ENCODE measurements at places on chromosomes 6 and 20.

DNA sequence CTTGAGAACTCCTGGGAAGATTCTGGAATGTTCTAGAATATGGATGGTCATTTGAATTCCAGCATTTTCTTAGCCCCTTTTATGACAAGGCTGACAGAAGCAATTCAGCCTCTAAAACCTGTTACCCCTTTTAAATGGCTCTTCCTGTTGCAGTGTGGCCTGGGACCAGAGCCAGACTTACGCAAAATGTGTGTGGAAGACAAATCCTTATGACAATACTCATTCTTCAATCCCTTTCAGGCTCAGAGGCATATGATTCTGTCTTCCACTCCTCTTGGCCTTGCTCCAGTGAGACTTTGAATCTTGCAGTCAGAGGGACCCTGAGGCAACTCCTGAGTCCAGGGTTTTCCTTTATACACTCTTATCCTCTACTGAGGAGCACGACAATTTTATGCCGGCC, 287.0 kb downstream of the CLIC5 start:
- DNase-seq, result peak; percentile 24

DNA sequence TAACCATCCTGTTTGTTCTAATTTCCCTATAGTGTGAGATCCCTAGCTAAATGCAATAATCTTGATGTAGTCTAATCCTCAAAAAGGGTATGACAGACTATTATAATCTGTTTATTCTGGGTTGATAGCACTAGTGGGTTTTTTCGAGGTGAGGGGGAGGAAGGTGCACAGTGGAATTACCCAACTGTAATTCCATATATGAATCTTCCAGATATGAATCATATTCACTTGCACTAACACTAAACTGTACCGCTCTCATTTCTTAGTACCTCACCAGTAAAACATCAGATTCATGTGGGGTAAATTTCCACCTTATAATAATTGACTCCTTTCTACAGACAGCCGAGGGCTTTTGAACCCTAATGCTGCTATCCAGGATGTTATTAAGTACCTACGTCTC, 16.5 kb downstream of the NCOA7 start:
- DNase-seq, result no peak

GRCh38 chr6:75937846-75938245, 134.6 kb downstream of the IMPG1 start:
- no peak for DNase-seq

- no peak for DNase-seq
Measured at GRCh38 chr6:81669445-81669844, 83.0 kb downstream of the TENT5A start.

DNA sequence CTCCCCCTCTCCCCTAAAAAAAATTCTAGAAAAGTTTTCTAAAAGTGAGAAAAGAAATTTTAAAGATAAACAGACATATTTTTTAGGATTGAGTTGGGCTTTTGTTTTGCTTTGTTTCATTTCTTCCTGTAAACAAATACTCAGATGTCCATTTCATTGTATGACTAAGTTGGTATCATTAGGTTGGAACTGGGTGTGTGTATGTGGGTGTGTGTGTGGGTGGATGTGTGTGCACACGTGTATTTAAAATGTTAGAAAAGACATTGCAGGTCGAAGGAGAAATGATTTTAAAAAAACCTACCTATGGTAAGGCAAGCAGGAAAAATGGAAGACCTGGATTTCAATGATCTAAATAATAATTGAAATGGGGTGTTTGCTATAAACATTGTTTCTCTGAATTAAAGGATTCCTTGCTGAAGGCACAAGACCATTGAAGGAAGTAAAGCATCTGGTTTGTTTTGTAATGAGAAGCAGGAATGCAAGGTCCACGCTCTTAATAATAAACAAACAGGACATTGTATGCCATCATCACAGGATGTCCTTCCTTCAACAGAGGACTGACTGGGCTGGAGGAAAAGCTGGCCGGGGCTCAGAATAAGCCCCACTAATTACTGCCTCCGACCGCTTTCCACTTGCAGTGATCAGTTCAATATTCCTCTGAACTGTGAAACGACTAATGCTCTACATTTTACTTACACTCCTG, 996 bp upstream of the PRDM1 start:
- DNase-seq, result no peak

- DNase-seq, result no peak
Measured at GRCh38 chr20:19083136-19083621, 129.3 kb upstream of the SLC24A3 start.

- no peak for DNase-seq
Measured at GRCh38 chr6:125866433-125866832, 75.7 kb downstream of the NCOA7 start.

GRCh38 chr6:43211955-43212354, 17.3 kb downstream of the DNPH1 start:
- no peak for DNase-seq

DNA sequence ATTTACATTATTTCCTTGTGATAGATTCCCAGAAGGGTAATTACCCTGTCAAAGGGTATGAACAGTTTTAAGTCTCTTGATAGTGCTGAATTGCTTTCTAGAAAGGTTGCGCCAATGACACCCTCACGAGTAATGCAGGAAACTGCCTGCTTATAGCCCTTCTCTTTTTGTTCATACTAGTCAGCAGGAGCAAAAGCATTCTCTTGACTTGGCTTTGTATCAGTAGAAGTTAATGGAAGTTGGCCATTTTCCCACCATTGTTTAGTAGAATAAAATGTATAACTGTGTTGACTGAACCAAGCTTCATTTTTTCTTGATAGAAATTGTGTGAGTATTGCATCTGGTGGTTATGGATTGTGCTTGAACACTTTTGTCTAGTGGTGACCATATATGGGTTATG, 100.1 kb downstream of the FARS2 start:
- no peak for DNase-seq

DNA sequence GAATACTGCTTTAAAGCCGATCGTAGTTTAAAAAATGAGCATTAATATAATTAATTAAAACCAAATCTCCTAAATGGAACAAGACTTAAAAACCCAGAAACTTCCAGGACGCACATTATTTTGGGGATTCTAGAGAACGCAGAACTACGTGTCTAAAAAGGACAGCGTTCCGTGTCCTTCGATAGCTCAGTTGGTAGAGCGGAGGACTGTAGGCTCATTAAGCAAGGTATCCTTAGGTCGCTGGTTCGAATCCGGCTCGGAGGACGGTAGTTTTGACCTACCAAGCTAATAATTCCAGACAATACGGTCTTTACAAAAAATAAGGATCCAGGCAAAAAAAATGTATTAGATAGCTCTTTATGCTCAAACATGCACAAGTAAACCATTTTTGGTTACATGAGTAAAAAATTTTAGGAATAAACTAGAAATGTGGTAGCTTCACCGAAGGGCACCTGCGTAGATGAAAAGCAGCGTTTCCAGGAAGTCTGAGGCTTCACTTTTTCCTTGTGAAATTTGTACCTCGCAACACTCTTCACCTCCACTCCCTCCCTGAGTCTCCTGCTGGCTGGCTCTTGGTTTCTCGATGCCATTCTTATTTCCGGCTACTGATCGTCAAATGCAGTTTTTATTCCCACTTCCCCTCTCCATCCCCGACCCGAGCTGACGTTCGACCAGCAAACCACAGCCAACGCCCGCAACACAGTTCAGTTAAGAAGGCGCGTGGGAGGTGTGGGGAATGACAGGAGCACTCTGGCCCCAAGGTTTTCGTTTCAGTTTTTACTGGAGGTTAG, 19.6 kb upstream of the ABT1 start:
- peak; percentile 87 for DNase-seq

- peak; percentile 16 for DNase-seq
Measured at GRCh38 chr6:87789198-87789899, 87.3 kb upstream of the AKIRIN2 start.

GRCh38 chr20:64065974-64066343, 3.0 kb downstream of the TCEA2 start:
- no peak for DNase-seq

DNA sequence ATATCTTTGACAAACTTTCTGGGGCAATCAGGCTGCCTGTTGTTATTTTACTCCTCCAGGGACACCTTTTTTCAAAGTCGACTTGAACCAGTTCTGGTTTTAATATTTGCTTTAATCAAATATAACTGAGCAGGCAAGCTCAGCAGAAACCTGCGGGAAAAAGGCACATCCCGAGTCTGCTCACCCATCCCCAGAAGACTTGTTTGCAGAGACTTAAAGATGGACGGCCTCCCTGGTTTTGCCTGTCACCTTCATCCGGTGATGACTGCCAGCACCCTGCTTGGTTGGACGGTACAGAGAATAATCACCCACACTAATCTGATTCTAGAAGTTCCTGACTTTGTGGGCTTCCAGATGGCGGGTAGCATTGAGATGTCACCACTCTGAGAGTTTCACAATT, 36.8 kb downstream of the PPP1R3G start:
- DNase-seq, result no peak

DNA sequence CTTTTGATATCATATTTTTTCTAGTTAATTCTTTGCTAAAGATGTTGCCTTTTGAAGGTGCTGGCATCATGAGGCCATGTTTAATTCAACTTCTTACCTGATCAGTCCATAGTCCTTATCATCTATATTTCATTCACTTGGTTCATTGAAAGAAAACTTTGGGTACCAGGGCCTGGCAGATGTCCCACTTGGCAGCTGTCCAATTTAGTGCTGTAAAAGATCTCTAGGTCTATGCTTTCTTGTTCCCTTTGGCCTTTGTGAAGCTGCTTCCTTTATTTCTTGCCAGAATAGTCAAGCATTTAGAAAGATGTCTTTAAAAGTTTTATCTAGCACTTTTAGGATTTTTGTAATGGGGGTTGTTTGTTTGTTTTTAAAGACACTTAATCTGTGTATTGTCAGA, 61.7 kb upstream of the EYA4 start:
- no peak for DNase-seq

- DNase-seq, result peak; percentile 46
Measured at GRCh38 chr6:24228681-24229255, 102.8 kb downstream of the NRSN1 start.

DNA sequence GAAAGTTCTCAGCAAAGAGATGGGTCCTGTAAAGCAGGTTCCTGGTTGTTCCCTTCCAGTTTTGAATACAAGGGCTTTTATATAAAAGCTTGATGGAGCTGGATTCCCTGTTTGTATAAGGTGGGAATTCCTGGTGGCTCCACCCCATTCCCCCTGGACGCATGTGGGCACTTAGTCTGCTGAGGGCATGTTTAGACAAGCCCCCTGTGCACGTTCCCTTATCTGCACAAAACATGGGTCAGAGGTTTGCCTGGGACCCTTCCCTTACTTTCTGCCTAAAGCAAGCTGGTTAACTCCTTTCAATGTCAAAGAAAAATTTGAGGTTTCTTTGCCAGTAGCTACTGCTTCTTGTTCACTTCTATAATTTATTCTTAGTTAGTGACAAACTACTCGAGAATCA, 181.1 kb downstream of the BCKDHB start:
- DNase-seq, result no peak

GRCh38 chr6:84033523-84034451, at the start of gene MRAP2:
TSS of gene MRAP2 (plus strand) at chr6:84033772. CDS start at chr6:84055319, 21,547 bp downstream.
- no peak for DNase-seq

GRCh38 chr20:11902285-11902697, 15.4 kb upstream of the BTBD3 start:
- DNase-seq, result no peak

- DNase-seq, result no peak
Measured at GRCh38 chr6:105892577-105893262, 193.4 kb upstream of the PRDM1 start.

GRCh38 chr6:131819572-131820124, 11.8 kb downstream of the ENPP1 start:
- DNase-seq, result no peak

- peak; percentile 100 for DNase-seq
Measured at GRCh38 chr20:309841-310644, 12.7 kb downstream of the ZCCHC3 start.

GRCh38 chr6:52990342-52990741, 4.7 kb downstream of the GSTA4 start:
- no peak for DNase-seq

DNA sequence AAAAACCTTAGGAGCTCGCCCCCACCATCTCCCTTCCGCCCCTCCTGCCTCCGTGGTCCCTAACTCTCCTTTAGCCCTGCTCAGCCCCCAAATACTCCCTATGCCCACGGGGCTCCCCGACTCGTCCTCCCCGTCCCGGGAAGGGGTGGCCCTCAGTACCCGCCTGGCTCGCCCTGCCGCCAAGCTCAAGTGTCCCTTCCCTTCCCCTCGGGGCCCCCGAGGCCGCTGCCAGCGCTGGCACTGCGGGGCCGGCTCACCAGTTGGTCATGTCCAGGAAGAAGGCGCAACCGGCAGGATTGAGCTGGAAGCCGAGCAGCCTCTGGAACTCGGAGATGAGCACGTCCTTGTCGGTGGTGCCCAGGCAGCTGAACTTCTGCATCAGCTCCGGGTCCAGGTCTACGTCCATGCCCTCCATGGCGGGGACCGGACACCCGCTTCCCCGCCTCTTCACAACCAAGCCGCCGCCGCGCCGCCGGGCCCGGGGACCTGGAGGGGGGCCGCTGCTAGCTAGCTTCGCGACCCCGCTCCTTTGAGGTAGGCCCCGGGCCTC, 303 bp downstream of the ILRUN start:
- no peak for DNase-seq

DNA sequence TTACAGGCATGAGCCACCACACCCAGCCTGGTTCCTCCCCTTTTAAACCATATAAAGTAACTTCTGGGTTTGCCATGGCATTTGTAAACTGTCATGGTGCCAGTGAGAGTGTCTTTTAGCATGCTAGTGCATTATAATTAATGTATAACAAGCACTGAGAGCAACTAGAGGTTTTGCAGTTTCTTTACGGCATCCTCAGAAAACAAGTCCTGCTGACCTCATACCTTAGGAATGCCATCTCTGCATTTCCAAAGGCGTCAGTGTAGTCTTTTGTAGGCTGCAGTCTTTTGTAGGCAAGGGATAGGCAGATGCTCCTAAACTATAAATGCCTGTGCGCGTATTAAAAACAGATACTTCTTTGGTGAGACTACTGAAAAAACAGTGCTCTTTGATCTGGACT, 75.0 kb upstream of the EZR start:
- peak; percentile 53 for DNase-seq

GRCh38 chr6:72784071-72784470, 162.2 kb downstream of the KCNQ5 start:
- DNase-seq, result no peak

- DNase-seq, result no peak
Measured at GRCh38 chr20:6418732-6419131, 295.9 kb upstream of the FERMT1 start.

- no peak for DNase-seq
Measured at GRCh38 chr6:90611543-90612312, 24.9 kb upstream of the MAP3K7 start.

GRCh38 chr6:39493174-39493573, 170.7 kb upstream of the KCNK16 start:
- DNase-seq, result no peak

DNA sequence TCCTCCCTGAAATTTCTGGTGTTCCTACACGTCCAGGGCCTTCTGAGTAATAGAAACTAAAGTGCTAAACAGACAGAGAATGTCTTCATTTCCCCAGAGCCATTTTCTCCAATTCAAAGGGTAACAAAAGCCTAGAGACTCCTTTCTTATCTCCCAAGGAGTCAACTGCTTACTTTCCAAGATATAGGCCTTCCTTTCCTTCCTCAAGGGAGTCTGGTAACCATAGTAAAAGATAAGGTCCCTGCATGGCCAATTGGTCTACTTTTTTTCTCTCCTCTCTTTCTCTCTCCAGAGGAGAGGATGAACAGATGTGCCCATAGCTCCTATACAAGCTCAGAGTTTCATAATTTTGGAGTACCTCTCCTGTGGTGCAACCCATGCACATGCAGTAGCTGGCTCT, 185.7 kb downstream of the ASCC3 start:
- no peak for DNase-seq

- no peak for DNase-seq
Measured at GRCh38 chr6:30743099-30744053, 889 bp upstream of the FLOT1 start.

- DNase-seq, result no peak
Measured at GRCh38 chr20:310645-311044, 13.3 kb downstream of the ZCCHC3 start.
